Stimulated activated CD4-positive, alpha-beta T cell treated with anti-CD3 and anti-CD28 coated beads, TNF-alpha, amount 100 ng/mL, for 1 hour (primary cell): ENCODE measurements at places on chromosomes 13 and 19.

DNA sequence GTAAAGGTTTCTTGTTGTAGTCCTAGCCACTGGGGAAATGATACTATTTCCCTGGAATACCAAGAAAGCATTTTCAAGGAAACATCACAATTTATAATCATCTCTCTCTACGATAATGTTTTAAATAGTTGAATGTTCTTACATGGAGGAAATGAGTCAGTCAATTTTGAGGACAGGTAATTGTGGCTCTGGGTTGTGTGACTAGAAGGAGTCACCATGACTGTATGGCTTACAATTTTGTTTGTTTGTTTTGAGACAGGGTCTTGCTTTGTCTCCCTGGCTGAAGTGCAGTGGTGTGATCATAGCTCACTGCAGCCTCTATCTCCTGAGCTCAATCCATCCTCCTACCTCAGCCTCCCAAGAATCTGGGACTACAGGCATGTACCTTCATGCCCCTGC is 47.4 kb downstream of the COG3 start:
- no peak for DNase-seq

- DNase-seq: no peak
Measured at GRCh38 chr19:1649706-1650649, 2.4 kb downstream of the TCF3 start.

GRCh38 chr13:73625562-73626339 is 508.5 kb downstream of the KLF12 start:
- no peak for DNase-seq

GRCh38 chr13:21759463-21759862 is 88.6 kb downstream of the FGF9 start:
- no peak for DNase-seq

DNA sequence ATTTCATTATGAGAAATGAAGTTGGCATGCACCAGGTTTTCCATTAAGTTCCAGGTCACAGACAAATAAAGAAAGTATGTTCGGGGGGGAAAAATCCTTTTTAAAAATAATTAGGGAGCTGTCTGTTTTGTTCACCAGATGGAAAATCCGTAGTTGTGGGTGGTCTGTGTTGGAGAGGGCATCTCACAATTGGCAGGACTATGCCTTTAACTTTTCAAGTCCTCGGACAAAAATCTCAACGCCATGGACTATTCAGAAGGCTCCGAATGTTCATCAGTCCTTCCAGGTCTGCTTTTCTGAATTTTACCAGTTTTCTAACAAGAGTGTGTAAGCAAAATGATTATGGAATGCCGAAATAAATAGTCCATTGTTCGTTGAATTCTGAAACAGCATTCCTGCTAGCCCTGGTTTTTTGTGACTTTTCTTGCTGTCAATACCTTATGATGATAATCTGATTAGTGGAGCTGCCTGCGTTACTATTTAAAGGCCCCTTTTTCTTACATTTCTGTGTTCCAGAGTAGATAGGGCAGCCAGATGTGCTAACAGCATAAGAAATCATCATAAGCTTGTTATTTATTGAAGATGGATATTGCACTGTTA is 146.9 kb downstream of the TM9SF2 start:
- no peak for DNase-seq

- DNase-seq: no peak
Measured at GRCh38 chr13:90108547-90108946, 1238.9 kb upstream of the MIR17HG start.

- no peak for DNase-seq
Measured at GRCh38 chr19:55529636-55530234, 7.2 kb downstream of the SBK2 start.

DNA sequence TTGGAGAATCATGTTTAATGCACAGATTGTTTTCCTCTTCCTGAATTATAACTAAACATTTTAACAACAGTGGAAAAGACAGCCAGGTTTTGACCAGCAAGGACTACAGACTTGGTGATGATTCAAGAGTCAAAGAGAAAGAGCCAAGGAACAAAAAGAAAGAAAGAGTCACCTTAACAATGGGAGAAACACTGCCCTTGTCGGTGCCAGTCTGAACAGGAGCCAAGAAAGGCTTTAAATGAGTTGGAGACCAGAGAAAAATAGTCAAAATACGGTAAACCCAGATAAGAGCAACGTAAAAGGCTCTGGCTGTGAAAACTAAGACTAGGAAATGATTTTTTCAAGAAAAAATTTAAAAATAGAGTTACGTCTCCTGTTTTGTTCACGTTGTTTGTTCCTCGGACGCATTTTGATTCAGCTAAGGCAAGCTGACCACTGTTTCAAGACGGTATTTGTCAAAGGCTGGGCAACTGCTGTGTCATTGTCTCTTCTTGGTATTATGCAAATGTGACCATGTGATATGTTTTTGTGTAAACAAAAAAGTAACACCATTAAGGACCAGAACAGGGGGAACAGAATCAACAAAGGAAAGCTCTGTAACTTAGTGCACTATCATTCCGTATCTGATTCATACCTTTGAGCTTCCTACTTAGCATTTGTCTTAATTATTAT is 634.5 kb downstream of the LIG4 start:
- no peak for DNase-seq

DNA sequence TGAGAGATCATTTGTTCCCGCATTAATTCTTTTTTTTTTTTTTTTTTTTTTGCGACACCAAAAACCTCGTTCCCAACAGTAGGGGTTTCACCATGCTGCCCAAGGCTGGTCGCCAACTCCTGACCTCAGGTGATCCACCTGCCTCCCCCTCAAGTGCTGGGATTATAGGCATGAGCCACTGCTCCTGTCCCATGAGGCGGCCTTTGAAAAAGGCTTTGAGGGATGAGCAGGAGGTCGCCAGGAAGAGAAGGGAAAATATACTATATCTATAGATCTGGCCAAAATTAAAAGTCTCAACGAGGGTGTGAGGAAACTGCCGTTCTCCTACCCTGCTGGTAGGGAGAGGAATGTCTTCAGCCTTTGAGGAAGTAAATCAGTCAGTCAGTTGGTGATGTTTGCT is 26.2 kb downstream of the ZNF473 start:
- DNase-seq: no peak

- DNase-seq: no peak
Measured at GRCh38 chr19:48746738-48747575, at the start of gene IZUMO1. TSS of gene IZUMO1 (minus strand) at chr19:48746909. CDS start at chr19:48745859, 1,050 bp downstream.

GRCh38 chr13:24207841-24208667 is 47.5 kb downstream of the SPATA13 start:
- no peak for DNase-seq

- no peak for DNase-seq
Measured at GRCh38 chr13:73935991-73936390, 198.2 kb downstream of the KLF12 start.

DNA sequence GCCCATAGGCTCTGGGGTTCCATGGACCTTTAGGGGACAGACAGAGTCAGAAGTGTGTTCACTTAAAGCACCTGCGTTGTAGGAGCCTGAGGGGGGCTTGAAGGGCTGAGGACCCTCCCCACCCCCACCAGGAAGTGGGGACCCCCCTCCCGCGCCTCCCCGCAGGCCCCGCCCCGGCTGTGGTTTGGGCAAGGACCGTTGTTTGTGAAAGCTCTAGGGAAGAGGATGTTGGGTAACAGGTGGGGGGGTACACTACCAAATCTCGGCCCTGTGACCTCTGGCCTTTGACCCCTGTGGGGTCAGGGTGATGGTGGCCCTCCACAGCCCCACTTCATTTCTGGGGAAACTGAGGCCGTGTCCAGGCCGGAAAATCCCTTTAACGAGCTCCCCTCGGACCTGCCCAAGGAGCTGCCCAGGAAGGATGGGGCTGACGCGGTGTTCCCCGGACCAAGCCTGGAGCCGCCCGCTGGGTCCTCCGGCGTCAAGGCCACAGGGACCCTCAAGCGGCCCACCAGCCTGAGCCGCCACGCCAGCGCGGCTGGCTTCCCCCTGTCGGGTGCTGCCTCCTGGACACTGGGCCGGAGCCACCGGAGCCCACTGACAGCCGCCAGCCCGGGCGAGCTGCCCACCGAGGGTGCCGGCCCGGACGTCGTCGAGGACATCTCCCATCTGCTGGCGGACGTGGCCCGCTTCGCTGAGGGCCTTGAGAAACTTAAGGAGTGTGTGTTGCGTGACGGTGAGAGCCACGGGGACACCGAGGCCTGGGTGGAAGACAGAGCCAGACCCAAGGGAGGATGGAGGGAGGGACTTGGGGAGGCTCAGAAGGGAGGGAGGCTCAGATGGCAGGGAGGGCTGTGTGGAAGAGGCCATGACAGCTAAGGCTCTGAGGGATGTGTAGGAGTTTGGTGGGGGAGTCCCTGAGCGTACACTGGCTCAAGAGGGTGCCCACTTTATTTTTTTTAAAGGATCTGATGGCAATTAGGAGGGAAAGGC is 1.3 kb downstream of the ARHGAP45 start:
- DNase-seq: no peak

DNA sequence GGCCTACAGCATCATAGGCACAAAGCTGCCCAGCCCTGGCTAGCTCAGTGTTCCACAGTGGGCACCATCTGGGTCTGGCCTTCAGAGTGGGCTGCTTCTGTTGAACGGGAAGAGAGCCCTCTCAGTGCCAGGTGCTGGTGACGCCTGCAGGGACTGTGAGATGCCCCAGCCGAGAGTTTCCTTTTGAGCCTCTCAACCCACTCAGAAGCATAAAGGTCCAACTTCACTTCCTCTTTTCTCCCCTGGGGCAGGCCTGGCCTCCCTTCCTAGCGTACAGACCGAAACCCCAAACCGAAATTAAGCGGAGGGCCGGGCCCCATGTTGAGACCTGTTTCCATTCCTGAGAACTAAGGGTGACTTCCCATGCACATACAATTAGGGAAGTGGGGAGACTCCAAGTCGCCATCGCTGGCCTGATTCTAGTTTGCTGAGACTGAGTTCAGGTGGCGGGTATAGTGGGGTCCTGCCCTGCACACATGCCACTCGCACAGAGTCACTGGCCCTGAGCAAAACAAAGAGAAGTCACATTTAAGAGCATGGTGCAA is 6.9 kb downstream of the RAB8A start:
- no peak for DNase-seq

DNA sequence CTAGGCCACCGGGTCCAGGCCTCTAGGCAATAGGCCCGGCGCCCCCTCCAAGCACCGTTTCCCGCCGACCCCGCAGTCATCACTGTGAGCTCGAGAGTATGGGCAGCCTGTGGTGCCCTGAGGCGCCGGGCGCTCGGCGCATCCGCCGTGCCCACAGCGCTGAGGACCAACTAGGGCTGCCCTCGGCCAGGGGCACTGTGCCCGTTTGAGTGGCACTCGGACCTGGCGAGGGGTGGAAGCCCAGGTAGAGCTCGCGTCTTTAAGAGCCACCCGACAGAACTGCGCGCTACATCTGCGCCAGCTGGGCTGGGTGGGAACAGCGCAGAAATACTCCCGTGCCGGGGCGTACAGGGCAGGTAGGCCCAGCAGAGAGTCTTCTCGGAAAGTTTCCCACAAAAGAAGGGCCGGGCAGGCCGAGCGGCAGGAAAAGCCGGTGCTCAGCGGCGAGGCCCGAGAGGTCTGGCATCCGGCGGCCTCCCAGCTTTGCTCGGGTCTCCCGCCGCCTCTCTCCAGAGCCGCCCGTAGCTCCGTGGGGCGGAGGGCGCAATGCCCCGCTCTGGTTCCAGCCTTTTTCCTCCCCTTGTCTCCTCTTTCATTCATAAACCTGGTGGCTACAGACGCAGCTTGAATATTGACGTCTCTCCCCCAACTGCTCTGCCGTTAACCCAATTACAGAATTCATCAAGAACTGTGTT is 5.4 kb upstream of the SOX1 start:
- no peak for DNase-seq

DNA sequence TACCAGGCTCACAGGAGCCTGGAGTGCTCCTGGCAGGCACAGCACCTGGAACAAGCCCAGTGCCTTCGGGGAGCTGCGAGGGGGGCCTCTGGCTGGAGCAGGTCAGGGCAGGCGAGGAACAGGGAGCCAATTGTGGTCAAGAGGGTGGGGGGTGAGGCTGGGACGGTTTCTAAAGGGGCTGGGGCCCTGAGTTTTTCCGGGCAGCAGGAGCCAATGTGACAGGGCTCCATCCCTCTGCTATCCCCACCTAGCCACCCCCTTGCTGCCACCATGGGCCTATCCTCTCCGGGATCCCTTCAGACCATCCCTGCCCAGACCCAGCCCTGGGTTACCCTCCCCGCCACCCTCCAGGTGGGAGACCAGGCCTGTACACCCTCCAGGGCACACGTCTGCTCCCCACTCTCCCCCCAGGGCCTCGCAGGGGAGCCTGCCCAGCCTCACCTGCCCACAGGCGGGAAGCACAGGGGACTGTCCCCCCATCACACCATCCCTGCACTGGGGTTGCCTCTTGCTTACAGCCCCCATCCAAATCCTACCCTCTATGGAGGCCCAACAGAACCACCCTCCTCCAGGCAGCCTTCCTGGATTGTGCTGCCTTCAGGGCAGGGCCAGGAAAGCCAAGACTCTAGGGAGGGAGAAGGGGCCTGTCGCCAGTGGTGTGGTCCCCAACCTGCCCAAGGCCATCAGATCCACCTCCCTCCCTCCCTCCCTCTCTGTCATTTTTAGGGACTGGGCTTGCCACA is 121.0 kb downstream of the URI1 start:
- DNase-seq: no peak

GRCh38 chr13:42981317-42981716 is 10.7 kb downstream of the EPSTI1 start:
- no peak for DNase-seq

GRCh38 chr19:4712771-4713170 is 10.9 kb downstream of the DPP9 start:
- DNase-seq: no peak

DNA sequence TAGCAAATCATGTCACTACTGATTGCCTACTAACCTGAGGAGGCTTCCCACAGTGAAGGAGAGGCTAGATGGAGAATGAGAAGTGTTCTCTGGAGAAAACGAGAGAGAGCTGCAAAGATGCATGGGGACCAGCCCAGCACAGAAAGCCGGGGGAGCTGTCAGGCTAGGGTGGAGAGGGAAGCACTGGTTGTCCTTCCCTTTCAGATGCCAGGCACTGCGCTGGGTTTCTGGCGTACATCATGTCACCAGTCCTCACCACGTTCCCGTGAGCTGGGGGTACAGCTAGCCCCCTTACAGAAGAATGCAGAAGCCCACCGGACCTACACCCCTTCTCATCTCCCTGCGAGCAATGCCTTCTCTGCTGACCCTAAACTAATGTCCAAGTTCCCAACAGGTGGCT is 86.0 kb downstream of the STK24 start:
- no peak for DNase-seq

DNA sequence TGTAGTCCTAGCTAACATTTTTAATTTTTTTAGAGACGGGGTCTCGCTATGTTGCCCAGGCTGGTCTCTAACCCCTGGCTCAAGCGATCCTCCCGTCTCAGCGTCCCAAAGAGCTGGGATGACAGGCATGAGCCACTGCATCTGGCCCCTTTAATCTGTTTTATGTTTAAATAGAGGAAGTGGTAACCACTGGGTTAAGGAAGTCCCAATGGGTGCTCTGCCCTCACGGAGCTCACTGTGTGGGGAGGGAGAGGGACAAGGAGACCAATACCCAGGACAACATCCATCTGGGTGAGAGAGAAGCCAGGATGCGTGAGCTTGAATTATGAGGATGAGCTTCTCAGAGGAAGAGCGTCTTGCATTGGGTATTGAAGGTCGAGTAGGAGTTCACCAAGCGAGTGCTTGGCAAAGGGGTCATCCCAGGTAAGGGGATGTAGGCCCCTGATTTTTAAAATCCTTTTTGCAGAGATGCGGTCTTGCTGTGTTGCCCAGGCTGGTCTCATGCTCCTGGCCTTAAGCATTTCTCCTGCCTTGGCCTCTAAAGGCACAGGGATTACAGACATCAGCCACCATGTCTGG is 13.8 kb downstream of the YJU2 start:
- no peak for DNase-seq

GRCh38 chr19:40335855-40336600 is 12.2 kb downstream of the C19orf47 start:
- no peak for DNase-seq

- DNase-seq: no peak
Measured at GRCh38 chr19:6238256-6238642, 41.5 kb downstream of the MLLT1 start.
